HCT116 (cell line): ENCODE measurements at places on chromosomes 3 and 15.

DNA sequence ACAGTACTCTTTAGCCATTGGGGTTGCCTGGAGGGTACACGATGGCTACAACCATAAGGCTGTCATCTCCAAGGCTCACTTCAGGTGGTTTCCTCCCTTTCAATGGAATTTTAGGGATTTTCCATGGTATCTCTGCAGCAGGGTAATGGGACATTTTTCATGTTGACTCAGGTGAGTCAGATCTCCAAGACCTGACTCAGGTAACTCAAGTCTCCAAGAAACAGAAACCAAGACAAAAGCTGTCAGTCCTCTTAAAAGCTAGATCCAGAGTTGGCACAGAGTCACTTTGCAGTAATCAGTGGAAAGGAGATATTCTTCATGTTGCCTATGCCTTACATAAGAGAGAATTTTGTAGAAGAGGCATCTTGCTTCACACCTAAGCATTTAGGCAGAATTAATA is 375.8 kb upstream of the ARPP21 start:
- DNase-seq = no peak

DNA sequence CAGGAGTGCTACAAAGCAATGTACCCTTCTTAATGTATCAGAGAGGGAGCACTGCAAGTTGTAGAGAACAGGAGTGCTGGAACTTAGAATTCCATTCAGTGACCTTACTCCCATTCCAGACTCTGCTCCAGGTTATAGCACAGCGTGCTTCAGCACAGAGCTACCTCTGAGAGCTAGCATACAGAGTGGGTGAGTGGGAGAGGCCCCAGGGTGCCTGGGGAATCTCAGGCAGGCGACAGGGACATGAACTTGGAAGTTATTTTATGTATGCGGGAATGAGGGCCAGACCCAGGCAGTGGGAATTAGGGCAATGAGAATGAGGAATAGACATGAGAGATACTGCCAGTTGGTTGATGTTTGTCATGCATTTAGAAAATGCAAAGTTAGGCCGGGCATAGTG is 3.7 kb upstream of the KNG1 start:
- DNase-seq = no peak

- no peak for DNase-seq
These were observed 24.1 kb downstream of the RASGRP1 start for GRCh38 chr15:38540510-38540909.

DNA sequence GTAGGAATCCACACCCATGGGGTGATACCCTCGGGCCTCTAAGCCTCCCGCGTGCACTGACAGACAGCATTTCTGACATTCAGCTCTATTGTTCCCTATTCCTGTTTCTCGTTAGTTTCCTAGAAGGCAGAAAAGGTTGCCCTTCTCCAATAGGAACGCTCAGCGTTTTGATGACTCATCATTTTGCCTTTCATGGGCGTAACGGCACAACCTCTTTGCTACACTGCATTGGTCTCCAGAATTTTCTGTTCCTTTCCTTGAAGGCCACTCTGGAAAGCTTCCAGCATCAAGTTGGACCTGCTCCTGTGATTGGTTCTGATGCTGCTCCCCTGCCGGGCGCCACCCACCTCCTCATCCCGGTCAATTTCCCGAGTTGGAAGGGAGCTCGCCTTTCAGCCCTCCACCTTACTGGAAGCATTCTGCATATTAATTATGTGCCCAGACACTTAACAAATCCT is 13.0 kb upstream of the TNK2 start:
- DNase-seq = no peak

DNA sequence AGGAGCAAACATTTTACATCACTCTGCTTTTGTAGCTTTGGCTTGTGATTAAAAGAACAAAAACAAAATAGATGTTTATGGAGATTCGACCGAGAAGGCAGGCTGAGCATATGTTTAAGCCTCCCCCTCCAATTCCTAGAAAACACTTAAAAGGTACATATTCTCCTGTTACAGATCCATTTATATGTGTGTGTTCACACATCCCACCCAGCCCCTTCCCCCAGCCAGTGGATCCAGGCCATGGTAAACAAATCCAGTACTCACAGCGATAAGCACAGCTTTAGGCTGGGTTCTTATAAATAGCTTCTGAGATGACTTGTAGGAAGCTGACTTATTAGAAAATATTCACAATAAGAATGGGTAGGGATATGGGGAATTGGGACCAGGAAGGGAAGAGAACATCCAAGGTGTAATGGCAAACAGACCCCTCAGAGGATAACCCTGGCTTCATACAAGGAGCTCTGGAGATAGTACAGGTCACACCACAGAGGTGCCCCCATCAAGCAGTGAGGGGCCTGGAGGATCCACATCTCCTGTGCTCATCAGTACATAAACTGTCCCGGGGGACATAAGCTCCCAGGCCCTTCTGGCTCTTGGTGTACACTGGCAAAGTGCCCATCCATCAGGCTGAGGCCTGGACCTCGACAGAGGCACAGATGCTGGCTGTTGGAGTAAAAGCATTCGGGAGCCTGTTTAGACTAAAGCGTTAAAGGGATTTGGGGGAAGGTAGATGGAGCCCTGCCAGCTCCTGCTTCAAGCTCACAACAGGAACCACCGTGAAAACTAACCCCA is 70.0 kb upstream of the UBE2E1 start:
- no peak for DNase-seq

DNA sequence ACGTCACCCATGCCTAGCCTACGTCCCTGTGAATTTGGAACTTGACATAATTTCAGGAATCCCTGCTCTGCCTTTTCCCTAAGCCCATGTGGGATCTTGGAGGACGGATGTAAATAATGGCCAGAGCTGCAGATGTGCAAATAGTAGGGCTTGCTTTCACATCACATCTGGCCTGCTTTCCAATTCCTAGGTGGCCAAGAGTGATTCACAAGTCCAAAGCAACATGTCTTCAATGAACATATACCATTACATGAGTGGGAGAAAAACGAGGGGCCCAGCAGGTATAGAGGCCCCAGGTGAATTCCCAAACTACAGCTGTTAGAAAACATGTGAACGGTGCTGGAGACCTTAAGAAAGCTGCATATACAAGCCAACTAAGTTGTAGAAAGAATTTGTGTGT is 214.6 kb downstream of the MAGI1 start:
- no peak for DNase-seq

DNA sequence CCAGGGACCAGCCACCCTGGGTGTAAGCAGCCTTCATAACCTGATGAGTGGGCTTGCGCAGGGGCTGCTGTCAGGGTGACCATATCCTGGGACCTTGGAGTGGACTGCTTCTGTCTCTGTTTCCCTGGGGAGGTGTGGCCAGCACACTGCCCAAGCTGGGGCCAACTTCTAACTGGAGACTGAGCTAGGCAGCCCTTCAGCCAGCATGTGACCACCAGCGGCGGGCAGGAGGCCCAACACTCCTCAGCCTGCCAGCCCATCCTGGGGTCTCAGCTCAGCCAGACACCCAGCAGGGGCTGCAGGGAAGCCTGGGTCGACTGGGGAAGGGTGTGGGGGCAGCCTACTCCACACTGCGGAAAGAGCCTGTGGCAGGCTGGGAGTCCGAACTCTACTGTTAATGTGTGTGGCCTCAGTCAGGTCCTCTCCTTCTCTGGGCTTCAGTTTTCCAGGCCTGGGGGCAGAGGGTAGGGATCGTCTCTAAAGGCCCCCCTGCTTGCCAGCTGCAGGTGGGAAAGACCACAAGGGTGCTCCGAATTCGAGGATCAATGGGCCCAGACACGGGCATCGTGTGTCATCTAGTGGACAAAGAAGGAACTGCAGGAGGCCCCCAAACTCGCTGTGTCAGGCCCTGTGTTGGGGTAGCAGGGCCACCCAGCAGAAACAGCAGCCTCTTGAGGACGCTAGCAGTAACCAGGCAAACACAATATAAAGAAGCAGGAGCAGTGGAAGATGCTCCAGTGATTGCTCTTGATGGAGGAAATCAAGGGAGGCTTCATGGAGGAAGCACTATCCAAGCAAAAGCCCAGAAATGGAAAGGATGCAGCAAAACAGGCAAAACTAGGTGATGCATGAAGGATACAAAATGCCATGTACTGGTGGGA is 2.0 kb upstream of the SEMA3G start:
- DNase-seq = peak; percentile 67

DNA sequence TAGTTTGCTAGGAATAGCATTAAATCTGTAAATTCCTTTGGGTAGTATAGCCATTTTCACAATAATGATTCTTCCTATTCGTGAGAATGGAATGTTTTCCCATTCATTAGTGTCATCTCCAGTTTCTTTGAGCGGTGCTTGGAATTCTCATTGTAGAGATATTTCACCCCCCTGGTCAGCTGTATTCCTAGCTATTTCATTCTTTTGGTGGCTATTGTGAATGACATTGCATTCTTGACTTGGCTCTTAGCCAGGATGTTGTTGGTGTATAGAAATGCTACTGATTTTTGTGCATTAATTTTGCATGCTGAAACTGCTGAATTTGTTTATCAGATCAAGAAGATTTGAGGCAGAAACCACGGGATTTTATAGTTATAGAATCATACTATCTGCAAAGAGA is 690.5 kb upstream of the ALCAM start:
- no peak for DNase-seq

DNA sequence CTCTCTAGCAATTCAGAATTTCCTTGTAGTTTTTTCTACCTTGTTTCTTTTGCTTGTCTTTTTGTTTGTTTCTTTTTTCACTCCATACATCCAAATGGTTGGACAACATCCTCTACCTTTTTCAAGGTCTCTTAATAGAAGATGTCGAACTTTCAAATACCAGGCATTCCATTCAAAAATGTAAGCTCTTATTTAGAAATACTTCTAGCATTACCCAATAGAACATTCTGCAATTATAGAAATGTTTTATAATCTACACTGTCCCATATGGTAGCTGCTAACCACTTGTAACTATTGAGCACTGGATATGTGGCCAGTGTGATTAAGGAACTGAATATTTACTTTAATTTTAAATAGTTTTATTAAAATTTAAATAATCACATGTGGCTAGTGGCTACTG is 196.2 kb upstream of the MRPL3 start:
- no peak for DNase-seq

DNA sequence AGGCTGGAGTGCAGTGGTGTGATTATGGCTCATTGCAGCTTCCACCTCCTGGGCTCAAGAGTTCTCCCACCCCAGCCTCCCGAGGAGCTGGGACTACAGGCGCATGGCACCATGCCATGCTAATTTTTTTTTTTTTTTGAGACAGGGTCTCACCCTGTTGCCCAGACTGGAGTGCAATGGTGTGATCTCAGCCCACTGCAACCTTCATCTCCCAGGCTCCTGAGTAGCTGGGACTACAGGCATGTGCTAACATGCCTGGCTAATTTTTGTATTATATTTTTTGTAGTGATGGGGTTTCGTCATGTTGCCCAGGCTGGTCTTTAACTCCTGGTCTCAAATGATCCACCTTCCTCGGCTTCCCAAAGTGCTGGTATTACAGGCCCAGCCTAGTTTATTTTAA is 4.0 kb downstream of the TEX9 start:
- no peak for DNase-seq

DNA sequence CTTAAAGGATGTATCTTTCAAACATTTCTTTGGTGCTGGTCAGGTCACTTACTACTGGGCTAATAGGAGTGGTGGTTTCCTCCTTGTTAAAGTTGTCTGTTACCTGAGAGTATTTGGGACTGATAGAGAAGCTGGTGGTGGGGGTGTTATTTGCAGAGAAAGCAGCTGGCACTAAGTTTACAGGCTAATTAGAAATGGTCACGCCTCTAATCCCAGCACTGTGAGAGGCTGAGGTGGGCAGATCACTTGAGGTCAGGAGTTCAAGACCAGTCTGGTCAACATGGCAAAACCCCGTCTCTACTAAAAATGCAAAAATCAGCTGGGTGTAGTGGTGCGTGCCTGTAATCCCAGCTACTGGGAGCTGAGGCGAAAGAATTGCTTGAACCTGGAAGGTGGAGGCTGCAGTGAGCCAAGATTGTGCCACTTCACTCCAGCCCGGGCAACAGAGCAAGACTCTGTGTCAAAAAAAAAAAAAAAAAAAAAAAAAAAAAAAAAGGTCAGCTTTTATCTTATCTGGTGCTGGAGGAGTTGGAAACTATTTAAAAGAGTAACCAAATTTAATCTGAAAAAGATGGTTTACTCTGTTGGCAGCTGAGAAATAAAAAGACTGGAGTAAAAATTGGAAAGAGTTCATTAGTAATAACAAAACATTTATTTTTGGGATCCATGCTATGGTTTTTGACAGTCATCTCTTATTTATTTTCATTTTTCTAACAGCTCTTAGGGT is 332.6 kb downstream of the PTPRG start:
- no peak for DNase-seq

- no peak for DNase-seq
These were observed 237.5 kb upstream of the TBC1D5 start for GRCh38 chr3:17979911-17980310.

- DNase-seq = no peak
These were observed 151.2 kb upstream of the UBE2E1 start for GRCh38 chr3:23654571-23654970.

DNA sequence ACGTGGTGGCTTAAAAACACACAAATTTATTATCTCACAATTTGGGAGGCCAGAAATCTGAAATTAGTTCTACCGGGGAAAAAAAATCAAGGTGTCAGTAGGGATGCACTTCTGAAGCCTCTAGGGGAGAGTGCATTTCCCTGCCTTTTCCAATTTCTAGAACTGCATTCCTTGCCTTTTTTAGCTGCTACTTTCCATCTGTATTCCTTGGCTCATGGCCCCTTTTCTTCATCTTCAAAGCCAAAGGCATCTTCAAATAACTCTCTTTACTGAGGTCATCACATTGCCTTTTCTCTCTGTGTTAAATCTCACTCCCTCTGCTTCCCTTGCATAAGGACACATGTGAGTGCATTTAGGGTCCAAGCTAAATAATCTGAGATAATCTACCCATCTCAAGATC is 69.5 kb upstream of the NEO1 start:
- no peak for DNase-seq

- no peak for DNase-seq
These were observed 25.3 kb upstream of the SLTM start for GRCh38 chr15:58958811-58959210.

- no peak for DNase-seq
These were observed 5.5 kb downstream of the CPLX3 start for GRCh38 chr15:74831813-74832495.

- no peak for DNase-seq
These were observed 105.6 kb downstream of the FBLN2 start for GRCh38 chr3:13654330-13655060.

- DNase-seq = no peak
These were observed 5.5 kb downstream of the CD47 start for GRCh38 chr3:108085370-108085769.

- peak; percentile 51 for DNase-seq
These were observed 227.8 kb upstream of the LYSMD4 start for GRCh38 chr15:99961011-99961441.

GRCh38 chr15:55739641-55740040 is 3.3 kb downstream of the PRTG start:
- DNase-seq = no peak
